ENCODE measurements at places on chromosomes 5 and 9.

DNA sequence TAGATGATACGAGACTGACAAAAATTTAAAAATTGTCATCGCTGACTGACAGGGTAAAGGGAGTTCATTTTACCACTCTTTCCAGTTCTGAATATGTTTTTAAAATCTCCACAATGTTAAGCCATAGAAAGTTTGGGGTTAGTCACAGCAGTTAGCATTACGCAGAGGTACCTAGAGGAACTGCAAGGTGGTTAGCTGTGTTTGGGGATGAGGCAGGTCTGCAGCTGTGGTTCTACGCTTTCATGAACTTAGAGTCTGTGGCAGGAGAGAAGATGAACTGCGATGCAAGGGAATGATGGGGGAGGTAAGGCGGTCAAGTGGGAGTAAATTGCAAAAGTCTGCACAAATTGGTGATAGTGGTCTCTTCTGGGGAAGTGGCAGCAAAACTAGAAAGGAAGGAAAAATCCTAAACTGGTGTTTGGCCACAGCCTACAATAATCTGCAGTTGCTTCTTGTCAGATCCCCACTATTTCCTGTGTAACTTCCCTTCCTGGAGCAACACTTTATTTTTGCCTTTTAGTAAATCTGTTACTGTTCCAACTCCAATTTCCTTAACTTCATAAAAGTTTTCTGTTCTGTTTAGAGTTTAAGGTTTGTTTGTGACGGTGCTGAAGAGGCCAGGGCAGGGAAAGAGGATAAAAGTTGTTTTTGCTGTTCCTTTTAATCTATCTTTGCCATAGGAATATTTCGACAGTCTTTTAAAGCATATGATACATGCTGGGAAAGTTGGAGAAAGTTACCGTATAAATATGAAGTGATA lies 38.6 kb upstream of the SNX2 start:
- no peak for DNase-seq

- DNase-seq, result no peak
Observed at GRCh38 chr5:10542055-10542550, 21.8 kb upstream of the ANKRD33B start.

- DNase-seq, result no peak
Observed at GRCh38 chr5:173612948-173613347, 3.5 kb downstream of the BOD1 start.

DNA sequence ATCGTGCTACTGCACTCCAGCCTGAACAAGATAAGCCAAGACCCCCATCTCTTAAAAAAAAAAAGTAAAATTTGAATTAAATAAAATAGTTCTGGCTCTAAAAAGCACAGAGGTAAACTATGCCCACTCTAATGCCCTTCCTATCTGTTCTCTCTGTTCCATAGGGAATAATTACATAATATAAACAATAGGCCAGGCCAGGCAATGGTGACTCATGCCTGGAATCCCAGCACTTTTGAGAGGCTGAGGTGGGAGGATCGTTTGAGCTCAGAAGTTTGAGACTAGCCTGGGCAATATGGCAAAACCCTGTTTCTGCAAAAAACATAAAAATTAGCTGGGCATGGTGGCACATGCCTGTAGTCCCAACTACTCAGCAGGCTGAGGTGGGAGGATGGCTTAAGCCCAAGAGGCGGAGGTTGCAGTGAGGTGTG lies 47.4 kb downstream of the MYO10 start:
- no peak for DNase-seq

DNA sequence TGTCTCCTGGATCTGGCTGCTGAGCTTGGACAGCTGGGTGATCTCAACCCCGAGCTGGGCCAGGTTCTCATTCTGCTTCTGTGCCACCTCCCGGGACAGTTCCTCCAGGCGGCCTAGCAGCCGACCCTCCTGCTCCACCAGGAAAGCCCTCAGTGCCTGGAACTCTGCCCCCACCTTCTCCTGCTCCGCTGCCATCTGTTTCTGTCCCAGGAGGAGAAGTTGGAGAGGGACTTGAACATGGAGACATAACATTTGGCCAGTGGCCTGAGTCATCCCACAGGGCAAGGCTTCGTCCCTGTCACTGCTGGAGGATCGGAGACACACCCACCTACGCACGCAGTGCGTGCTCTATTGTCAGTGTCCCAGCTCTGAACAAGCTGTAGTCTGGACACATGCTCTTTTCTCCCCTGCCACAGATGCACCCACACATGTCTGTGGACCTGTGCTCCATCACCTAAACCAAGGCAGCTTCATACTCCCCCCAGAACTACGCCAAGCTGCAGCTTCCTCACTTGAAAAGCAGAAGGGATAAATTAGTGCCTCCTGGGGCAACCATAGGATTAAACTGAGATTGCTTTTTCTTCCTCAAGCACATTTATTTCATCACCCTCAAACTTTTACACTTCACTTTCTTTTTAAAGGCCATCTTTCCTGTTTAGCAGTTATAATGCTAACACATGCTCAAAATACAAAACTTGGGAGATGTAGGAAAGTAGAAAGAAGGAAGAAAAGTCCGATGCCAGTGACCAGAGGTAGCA lies 4.9 kb downstream of the TRIM7 start:
- no peak for DNase-seq

GRCh38 chr9:84891924-84892323 lies 222.4 kb downstream of the NTRK2 start:
- no peak for DNase-seq

DNA sequence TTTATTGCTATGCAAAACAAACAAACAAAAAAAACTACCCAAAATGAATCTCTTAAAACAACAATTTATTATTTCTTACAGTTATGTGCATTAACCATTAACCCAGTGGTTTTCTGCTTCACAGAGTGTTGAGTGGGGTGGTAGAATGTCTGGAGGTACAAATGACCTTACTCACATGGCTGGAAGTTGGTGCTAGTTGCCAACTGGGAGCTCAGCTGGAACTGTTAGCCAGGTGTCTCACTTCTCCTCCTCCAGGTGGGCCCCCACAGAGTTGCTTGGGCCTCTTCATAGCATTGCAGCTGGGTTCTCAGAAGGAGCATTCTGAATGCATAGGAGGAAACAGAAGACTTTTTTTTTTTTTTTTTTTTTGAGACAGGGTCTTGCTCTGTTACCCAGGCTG lies 10.5 kb upstream of the B4GALT1 start:
- no peak for DNase-seq

DNA sequence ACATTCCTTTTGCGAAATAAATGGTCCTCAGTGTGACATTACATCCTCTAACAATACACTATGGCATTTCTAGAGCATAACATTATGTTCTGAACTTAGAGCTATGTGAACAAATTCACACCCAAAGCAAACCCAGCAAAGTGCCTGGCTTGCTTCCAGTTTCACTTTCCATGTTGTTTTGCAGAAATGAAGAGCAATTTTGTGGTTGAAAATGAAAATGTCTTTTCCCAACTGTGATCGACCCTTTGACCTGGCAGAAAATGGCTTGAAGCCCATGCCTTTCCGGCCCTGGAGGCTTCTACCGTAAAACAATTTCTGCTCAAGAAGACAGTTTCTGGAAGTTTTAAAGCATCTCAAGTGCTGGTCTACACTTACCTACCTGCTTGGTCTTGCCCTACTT lies 344.7 kb upstream of the RGMB start:
- DNase-seq, result no peak

- no peak for DNase-seq
Observed at GRCh38 chr9:125492719-125493118, 214.3 kb downstream of the MAPKAP1 start.

- DNase-seq, result no peak
Observed at GRCh38 chr5:15285901-15286583, 213.9 kb upstream of the FBXL7 start.

DNA sequence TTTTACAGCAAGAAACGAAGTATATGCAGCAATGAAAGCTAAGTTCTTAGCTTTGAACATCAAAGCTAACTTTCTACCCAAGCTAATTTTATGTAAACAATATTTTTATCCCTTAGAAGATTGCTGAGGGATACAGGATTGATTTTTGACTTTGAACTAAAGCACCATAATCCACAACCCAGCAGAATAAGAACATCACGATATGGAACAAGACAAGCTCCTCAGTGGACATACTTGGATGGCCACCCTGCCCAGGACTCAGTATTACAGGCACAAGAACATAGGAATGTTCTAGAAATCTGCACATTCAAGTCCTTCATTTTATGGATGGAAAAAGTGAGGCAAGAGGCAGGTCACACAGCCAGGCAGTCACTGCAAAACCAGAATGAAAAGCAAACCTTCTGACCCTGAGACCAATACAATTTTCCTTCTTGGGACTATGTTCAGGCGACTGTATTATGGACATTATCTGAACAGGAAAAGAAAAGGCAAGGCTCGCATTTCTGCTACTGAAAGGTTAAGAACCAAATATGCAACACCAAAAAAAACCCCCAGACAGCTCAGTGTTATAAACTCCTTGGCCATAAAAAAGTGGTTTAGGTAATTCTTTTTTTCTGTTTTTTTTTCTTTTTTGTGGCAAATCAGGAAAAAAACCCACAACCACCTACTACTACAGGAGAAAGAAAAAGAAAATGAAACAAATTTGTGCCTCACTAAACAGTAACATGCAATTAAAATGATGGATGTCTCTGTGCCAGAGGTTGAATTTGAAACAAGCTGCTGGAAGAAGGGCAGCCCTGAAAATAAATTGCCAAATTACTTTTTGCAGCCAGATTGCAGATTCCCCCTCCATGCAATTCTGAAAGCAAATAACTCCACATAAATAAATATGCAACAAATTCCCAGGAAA lies 25.4 kb downstream of the EPB41L4B start:
- no peak for DNase-seq

- DNase-seq, result no peak
Observed at GRCh38 chr5:96284727-96285389, 148.2 kb downstream of the PCSK1 start.

DNA sequence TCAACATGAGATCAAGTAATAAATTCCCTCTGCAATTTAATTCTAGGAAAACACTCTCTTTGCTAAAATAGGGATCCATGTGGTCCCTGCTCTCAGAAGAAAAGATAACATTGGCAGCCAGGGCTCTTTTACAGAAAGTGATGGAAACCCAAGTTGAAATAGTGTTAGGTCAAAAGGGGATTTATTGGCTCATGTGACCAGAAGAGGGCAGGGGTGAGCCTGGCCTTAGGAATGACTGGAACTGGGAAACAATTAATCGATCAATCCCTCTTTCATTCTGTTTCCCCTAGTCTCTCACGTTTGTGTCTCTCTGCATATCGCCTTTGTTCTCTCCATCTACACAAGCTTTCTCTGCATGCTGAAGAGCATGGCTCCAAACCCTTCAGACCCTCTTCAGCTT lies 58.3 kb upstream of the ALDH1B1 start:
- DNase-seq, result no peak

- DNase-seq, result no peak
Observed at GRCh38 chr9:72586388-72587130, 65.2 kb downstream of the TMC1 start.

DNA sequence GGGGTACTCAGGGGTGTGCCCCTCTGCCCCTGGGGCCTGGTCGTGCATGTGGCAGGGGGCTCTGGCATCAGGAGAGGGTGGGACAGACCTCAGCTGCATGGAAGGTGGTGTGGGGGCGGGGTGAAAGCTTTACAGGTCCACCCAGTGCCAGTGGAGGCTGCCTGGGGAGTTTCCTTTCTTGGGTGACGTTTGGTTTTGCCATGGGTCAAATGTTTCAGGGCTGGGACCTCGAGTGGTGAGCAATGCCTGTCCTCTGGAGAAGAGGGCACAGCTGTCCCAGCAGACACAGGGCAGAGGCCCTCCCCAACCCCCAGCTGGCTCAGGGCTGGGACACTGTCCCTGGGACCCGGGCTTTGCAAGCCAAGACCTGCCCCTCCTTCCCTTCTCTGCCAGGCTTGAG lies 3.6 kb downstream of the RXRA start:
- DNase-seq, result no peak

DNA sequence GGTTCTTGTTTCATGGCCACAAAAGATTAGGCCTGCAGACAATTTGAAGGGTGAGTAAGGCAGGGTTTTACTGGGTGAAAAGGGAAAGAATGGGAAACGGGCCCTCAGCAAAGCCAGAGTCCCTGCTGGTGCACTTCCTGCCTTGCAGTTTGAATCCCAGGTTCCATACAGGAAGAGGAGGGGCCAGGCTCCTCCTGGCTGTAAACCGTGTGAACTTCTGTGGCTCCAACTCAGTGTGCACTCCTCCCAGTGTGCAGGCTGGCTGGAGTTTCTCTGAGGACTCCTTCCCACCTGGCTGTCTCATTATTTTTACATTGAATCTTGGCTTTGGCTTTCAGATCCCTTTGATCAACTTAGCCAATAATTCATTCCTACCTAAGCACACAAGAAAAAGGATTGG lies 367.1 kb upstream of the KLF4 start:
- DNase-seq, result no peak
